ENCODE measurements at places on chromosomes 7 and 10.

DNA sequence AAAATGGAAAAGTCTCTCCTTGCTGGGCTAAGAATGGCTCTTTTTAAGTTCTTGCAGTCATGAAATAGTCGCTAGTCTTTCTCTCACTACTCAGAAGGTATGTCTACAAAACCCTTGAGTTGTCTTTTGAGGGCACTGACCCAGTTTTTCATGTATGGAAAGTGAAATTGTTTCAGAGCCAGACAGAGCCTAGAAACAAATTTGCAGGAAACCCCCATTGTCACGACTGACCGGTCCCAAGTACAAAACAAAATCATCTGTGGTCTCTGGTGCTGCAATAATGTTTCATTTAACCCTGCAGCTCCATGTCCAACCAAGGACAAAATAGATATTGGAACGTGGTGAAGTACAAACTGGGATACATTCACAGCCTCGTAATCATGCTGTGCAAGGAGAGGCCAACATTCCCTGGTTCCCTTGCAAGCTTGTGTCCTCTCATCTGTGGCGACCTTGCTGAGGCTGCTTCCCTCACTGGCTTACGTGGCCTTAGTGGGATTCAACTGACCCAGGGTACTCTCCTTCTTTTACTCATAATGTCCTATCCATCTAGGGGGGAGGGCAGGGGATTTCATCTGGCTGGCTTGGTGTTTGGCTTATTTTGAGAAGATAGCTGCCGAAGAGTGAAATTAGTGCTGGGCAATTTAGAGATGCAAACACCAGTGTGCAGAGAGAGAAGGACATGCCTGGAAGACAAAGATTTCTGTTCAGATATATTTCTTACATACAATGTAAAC is 172.5 kb downstream of the IPMK start:
- DNase-seq = no peak

- DNase-seq = no peak
Measured at GRCh38 chr7:123901101-123901500, 23.9 kb upstream of the SPAM1 start.

- no peak for DNase-seq
Measured at GRCh38 chr7:151637781-151638261, 118.1 kb upstream of the RHEB start.

- DNase-seq = no peak
Measured at GRCh38 chr7:46558482-46559193, 637.6 kb upstream of the IGFBP3 start.

DNA sequence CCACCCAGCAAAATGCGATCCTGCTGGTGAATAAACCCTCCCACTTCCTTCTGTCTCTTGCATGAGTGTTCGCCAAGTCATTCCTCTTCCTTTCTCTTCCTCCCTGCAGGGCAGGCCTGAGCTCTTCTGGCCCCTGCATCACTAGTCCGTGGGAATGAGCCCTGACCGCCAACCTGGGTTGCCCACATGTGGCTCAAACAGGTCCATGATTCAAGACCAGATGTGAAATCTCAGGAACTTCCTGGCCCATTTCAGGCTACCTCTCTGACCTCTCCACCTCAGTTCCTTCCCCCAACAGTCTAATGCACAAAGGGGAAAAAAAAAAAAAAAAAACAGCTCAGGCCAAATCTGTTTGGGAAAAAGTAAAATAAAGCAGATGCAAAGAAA is 5.4 kb upstream of the YWHAG start:
- DNase-seq = no peak

DNA sequence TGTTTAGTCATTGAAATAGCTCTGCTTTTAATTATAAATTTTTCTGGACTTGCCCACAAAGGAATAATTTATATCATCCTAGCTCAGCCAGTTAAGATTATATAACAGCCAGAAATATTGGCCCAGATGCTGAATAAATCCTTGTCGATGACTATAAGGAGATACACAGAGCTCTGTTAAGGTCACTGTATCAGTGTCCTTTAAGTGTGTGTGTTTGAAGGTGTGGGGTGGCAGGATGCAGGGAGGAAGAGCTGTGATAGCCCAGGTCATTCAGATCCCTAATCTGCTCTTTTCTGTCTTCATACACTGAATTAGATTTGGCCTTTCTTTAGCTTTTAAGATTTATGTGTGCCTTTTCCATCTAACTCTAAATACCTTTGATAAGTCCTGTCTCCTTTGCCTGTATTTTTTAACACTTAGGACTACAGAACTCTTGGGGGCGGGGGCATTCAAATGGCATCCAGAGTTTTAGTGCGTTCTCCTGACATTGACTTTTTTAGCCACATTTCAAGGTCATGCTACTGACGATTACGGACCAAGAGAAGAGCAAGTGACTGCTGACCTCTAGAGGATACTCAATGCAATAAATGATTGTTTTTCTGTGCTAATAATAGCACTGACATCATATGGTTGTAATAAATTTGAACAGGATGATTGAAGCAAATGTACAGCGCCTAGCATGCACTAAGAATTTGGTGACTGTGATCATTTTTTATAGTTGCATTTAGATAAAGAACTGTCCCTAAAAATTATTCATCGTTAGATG is 172.3 kb downstream of the CACNB2 start:
- DNase-seq = peak; percentile 2

DNA sequence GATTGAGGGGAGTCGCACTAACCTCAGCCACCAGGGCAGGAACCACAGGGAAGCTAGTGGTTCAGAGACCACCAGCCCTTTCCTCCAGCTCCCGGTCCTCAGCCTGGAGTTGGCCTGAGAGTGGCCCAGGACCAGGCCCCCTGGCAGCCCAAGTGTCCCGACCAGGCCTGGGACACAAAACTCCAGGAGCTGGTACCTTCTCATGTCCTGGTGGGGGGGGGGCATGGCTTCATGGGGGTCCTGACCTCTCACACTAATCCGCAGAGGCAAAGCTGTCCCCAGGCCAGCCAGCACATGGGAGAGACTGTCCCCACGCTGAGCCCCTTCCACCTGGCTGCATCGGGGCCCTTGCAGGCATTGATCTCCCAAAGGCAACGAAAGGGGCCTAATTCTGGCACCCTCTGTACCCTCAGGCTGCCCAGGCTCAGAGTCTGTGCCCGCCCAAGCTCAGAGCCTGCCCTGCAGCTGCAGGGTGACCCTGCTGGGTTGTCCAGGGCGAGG is 28.2 kb downstream of the GPRIN2 start:
- no peak for DNase-seq

GRCh38 chr7:140085447-140085846 is 22.7 kb upstream of the PARP12 start:
- no peak for DNase-seq

DNA sequence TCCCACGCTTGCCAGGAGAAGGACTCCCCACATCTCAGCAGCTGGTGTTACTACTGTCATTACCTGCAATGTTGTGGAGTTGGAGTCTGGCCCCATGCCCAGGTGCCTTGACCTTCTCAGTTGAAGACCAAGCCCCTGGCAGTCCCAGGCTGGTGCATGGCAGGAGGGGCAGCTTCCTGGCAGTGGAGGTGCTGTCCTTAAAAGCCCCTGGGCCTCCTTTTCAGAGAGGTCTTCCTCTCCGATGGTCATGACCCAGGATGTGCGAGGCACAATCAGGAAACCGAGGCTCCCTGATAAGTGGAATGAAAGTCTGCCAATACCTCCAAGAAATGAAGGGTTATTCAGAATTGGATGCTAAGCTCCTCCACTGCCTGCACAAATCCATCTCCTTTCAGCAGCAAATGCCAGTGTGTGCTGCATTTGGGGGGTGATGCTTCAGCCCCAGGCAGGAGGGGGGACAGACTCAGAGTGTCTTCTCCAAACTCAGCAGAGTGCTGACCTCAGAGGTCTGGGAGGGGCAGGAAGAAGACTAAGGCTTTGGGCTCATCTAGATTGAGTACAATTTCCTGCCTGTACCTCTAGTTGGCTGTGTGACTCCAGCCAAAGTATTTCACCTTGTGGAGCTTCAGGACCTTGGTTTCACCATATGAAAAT is 97.0 kb upstream of the DDC start:
- no peak for DNase-seq

Measured in C1 segment of cervical spinal cord (tissue), 14 donors.